ENCODE measurements at places on chromosomes 7 and 10. TPM values are rescaled to one million over a fixed set of nuclear protein-coding genes. Genes with fewer than 3 reads are reported as not detected.
A peak's percentile ranks its signal among the peaks of the same experiment; 100 is the strongest.

GRCh38 chr7:46525876-46526275, 604.8 kb upstream of the IGFBP3 start:
- no peaks in the 10 kb centered on the region for H3K27me3 ChIP-seq
- H3K36me3 ChIP-seq, result no peaks in the 10 kb centered on the region
- no peak overlapping the region for H3K27ac ChIP-seq
- H3K4me3 ChIP-seq, result no peak overlapping the region
- no peaks in the 10 kb centered on the region for H3K4me1 ChIP-seq
- DNase-seq, result peak; percentile 44

Gene GALNT17
- total RNA-seq, result 27.4 TPM

DNA sequence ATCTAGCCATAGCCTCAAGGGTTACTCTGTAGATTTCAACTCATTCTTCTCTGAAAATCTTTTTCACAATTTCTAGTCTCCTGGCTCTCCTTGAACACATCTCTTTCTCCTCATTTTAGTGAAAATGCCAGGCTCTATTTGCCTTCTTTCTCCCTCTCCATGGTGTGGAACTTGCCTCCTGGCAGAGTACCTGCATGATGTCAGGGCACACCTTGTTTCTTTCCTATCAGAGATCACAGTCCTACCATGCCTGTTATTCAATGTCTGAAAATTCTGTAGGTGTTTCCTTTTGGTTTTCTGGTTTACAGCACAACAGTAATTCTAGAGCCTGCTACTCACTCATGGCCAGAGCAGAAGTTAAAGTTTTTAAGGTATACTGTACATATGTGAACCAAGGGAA, 237.8 kb downstream of the ADK start:
- peak; percentile 20 for DNase-seq
- H3K4me1 ChIP-seq, result no peaks in the 10 kb centered on the region
- no peaks in the 10 kb centered on the region for H3K36me3 ChIP-seq
- H3K27ac ChIP-seq, result no peak overlapping the region
- no peak overlapping the region for H3K4me3 ChIP-seq

- H3K4me1 ChIP-seq, result peaks cover 14% of the 10 kb centered on the region
- DNase-seq, result no peak
- no peak overlapping the region for H3K27ac ChIP-seq
- H3K36me3 ChIP-seq, result no peaks in the 10 kb centered on the region
- H3K27me3 ChIP-seq, result no peaks in the 10 kb centered on the region
These were observed 32.5 kb downstream of the ZNF438 start for GRCh38 chr10:30999070-30999712.

GRCh38 chr7:120060281-120060680, 212.7 kb upstream of the KCND2 start:
- no peaks in the 10 kb centered on the region for H3K4me1 ChIP-seq
- DNase-seq, result no peak
- no peaks in the 10 kb centered on the region for H3K36me3 ChIP-seq
- H3K4me3 ChIP-seq, result no peak overlapping the region

Gene KIF5B
- total RNA-seq, result 59.9 TPM

Gene LFNG
- total RNA-seq, result 142 TPM

DNA sequence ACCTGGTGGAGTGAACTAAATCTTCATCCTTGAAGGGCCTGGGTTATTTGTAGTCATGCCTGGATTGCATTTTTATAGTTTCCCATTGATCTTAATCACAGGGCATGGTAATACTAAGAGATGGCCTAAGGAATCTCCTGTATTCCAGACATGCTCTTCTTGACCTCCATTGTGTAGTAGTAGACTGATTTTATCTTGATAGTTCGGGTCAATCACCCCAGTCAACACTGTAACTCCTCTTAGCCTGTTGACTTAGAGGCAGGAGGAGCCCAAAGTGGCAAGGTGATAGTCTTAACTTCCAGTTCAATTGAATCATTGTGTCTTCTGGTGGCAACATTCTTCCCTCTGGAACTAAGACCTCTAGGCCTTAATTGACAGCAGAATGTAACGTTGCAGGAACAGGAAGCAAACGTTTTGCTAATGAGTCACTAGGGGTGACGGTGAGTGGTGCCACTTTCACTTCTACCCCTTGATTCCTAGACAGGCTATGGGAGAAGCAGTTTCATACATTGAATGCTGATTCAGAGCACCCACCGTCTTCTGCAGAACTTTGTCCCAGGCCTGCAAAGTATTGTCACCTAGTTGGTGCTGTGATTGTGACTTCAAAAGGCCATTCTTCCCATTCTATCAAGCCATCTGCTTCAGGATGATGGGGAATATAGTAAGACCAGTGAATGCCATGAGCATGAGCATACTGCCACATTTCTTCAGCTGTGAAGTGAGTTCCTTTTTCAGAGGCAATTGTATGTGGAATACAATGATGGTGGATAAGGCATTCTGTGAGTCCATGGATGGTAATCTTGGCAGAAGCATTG, 24.0 kb upstream of the PAPSS2 start:
- no peak overlapping the region for H3K27ac ChIP-seq
- no peak for DNase-seq
- H3K4me1 ChIP-seq, result no peaks in the 10 kb centered on the region
- H3K36me3 ChIP-seq, result no peaks in the 10 kb centered on the region
- no peak overlapping the region for H3K4me3 ChIP-seq
- H3K27me3 ChIP-seq, result no peaks in the 10 kb centered on the region
